ENCODE measurements at places on chromosomes 3 and 15. TPM values are rescaled to one million over a fixed set of nuclear protein-coding genes. Genes with fewer than 3 reads are reported as not detected.

GRCh38 chr3:196948442-196949284 lies 6.3 kb upstream of the NCBP2 start:
- no peak for DNase-seq

- DNase-seq: no peak
Measured at GRCh38 chr15:66433726-66434125, 47.0 kb downstream of the MAP2K1 start.

GRCh38 chr3:23576379-23576959 lies 229.3 kb upstream of the UBE2E1 start:
- no peak for DNase-seq

- no peak for DNase-seq
Measured at GRCh38 chr3:33007776-33008175, 56.3 kb downstream of the CCR4 start.

DNA sequence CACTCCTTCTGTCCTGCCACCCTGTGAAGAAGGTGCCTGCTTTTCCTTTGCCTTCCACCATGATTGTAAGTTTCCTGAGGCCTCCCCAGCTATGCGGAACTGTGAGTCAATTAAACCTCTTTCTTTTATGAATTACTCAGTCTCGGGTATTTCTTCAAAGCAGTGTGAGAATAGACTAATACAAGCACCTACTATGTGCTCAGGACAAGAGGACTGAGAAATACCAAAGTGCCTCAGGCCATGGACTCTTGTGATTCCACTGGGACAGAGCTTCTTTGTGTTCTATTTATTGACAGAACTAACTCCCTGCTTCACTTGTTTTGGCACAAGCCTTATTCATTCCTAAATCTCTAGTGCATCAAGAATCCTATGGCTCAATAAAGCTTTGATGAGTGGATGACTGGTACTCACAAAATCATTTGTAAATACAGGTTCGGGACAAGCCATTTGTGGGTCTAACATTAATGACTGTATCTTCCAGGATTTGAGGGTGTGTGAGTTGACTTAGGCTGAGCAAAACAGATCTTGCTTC lies 204.2 kb downstream of the PDCD6IP start:
- no peak for DNase-seq

GRCh38 chr15:99929266-99929665 lies 196.0 kb upstream of the LYSMD4 start:
- no peak for DNase-seq

DNA sequence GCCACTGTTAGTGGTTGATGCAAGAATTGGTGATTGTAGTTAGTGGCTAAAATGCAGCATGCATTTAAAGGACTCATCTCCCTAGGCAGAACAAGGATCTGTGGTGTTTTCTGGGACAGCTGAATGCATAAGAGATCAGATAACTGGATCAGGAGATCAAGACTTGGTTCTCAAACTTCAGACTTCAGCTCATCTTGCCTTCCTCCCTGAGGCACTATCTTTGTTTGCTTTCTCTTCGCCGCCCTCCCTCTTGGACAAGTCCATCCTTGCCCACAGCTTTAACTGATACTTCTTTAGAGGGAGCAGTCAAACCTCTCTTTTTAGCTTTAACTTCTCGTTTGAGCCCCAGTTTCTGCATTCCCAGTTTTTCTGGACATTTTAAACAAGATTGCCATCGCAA lies 195.4 kb upstream of the TPRG1 start:
- DNase-seq: no peak

The TGM5 gene
- total RNA-seq: 13.7 TPM

The GREM1 gene
- 3.6 TPM for total RNA-seq

The CILP gene
- total RNA-seq: 70.3 TPM

The GOLGA8M gene
- total RNA-seq: 1.9 TPM
